Activated naive CD4-positive, alpha-beta T cell treated with anti-CD3 and anti-CD28 coated beads for 36 hours (primary cell): ENCODE measurements at places on chromosomes 7 and 10.
A peak's percentile ranks its signal among the peaks of the same experiment; 100 is the strongest.

DNA sequence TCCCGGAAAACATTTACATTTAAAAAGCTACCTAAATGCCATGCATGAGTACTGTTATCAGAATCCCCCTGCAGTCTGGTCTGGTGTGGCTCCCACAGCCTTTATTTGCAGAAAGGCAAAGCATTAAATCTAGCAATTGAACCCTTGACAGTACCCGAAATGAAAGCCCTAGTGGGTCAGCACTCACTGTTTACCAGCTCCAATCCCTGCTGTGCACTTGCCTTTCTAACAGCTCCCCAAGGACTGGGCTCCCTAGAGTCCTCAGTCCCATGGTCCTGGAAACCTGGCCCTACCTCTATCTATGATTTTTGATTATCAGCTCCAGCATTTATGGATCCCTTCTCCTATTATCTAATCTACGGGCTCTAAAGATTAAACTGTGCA is 1.9 kb upstream of the MACC1 start:
- no peak for DNase-seq

DNA sequence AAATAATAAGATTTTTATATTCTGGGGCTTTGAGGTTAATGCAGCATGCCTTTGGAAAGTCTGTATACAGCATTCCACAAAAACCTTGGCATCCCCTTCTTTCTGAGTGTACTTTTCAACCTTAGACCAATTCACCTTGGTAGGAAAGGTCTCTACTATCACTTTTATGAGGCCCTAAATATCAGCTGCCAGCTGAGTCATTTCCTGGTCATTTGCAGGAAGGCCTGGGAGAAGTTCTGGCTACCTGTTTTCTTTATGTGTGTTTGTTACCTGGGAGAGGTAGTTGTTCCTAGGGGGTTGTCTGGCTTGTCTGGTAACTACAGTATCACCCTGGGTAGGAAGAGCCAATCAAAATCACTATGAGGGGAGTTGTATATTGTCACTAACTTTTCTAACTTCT is 4.1 kb downstream of the SPAM1 start:
- no peak for DNase-seq

GRCh38 chr7:145698526-145699262 is 417.9 kb upstream of the CNTNAP2 start:
- DNase-seq = no peak

- no peak for DNase-seq
Observed at GRCh38 chr10:81953420-81953819, 78.4 kb downstream of the NRG3 start.

DNA sequence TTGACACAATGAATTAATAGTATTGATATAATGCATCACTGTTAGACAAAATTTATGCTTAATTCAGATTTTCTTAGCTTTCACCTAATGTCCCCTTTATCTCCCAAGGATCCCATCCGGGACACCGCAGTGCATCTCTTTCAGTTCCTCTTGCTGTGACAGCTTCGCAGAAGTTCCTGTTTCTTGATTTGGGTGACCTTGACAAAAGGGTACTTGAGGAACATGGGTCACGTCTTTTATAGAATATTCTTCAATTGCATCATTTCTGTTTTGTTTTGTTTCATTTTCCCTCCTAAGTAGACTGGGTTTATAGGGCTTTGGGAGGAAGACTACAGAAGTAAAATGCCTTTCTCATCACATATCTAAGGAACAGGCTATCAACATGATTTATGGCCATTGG is 453.2 kb downstream of the DPP6 start:
- no peak for DNase-seq

- no peak for DNase-seq
Observed at GRCh38 chr10:80373502-80373901, 16.9 kb downstream of the DYDC2 start.

DNA sequence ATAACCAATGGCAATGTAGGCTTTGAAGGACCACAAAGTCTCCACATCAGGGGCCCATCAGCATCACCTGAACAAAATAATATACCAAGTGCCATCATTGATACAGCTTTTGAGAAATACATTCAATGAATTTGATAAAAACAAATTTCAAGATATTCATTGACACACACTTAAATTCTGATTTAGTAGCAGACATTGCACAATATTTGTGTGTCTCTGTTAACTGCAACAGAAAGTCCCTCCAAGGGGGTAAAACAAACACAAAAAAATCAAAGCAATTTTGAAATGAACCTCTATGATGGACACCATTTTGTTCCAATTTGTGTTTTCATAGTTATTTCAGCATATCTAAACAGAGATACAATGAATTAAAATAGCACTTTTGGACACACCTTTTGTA is 86.8 kb upstream of the RSU1 start:
- no peak for DNase-seq

GRCh38 chr10:22753786-22754185 is 39.4 kb upstream of the PIP4K2A start:
- DNase-seq = no peak

DNA sequence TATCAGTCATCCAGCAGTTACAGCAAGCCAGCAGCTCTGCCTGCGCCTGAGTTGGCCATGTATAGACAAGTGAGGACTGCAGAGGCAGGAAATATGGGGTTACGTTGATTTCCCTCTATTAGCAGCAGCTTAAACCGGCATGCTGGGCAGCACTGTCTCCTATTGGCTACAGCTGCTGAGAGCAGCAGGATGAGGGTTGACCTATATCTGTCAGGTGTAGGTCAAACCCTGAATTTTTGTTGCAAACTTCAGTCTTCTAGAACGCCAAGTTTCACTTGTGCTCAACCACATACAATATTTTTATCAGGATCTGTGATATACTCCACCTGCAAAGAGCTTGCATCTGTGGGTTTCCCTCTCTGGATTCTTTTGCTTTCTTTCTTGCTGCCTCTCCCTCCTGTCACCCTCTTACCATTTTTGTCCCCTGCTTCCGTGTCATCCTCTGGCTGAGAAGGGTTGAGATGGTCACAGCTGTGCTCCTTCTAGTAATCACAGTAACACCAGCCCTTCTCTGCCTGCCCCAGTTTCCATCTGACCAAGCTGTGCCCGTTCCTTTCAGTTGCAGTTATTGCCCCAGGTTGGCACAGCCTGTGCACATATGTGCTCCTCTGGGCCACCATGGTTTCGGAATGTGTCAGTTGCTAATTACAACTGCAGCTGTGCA is 23.8 kb upstream of the GLCCI1 start:
- peak; percentile 75 for DNase-seq

GRCh38 chr7:29613100-29613499 is 49.5 kb downstream of the PRR15 start:
- DNase-seq = no peak

GRCh38 chr7:3267966-3268690 is 32.9 kb upstream of the SDK1 start:
- DNase-seq = no peak

GRCh38 chr10:51894771-51895578 is 195.6 kb upstream of the CSTF2T start:
- no peak for DNase-seq

DNA sequence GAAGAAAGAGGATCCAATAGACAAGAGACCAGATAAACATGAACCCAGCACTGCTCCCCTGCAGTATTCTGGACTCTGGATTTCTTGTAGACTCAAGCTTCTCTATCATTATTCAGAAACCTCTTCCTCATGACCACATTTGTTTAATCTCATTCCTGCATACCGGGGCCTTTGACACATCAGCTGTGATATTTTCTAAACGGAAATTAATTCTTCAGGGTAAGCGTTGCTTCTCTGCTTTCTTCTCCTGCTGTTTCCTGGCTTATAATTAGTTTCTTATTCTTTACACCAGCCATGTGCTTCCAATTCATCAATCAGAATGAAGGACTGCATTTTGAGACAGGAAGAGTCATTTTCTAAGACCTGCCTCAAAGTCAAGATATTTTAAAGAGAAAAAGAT is 54.2 kb upstream of the TARP start:
- no peak for DNase-seq

DNA sequence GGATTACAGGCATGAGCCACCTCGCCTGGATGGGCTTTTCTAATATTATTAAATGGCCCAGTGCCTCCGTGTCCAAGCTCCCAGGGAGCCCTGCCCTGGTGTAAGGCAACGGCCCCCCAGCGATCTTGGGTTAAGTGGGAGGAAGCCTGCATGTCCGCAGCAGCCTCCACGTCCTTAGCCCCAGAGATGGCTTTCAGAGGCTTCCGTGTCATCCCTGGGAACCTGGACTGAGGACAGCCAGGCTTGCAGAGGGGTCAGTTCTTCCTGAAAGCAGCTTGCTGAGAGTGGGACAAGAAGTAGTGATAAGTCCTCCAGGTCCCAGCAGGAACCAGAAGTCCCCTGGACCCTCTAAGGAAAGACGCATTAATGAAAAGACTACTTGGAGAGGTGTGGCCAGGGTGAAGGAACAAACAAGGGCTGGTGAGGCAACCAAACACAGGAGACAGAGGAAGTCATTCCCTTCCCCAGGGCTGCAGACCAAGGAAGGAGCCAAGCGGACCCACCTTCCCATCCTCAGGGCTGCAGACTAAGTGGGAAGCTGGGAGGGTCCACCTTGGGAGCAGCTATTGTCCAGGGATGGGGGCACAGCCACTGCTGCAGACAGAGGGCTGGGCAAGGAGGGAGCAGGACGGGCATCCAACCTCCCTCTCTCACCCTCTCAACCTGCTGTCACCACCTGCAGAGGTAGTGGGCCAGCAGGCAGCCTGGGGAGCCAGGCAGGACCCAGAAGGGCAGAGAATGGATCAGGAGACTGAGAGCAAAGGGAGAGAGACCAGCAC is 13.0 kb upstream of the INSIG1 start:
- DNase-seq = no peak

GRCh38 chr7:128447941-128448564 is 7.6 kb upstream of the HILPDA start:
- DNase-seq = no peak
